NCI-H187 treated with DMSO at 0.1 percent for 48 hours (cell line): ENCODE measurements at places on chromosomes 6 and 20.

DNA sequence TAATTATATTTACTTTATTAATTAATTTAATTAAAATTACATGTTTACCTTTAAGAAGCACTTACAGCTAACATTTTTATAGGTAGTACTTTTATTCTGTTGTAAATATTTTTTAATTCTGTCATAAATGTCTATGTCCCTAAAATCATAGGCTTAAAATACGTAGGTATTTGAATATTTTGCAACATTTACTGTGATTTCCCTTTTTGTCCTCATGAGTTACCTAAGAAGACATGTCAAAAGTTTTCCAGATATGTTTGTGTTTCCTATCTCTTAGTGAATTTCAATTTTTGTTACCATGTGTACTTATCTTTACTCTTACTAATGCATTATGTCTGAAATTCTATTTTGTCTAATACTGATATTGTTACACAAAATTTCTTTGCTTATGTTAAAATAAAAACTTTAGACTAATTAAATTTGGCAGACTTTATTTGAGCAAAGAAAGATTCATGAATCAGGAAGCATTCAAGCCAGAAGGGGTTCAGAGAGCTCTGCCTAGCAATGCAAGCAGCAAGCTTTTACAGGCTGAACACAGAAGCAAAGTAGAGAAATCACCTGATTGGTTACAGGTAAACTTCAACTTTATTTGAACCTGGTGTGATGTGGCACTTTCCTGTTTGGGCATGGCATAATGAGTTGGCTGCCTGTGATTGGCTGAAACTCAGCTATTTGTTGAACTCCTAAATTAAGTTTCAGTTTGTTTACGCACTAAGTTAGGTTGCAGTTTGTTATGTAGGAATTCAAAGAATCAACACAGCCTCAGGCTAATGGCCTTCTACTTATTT is 123.2 kb upstream of the TMEM170B start:
- no peak for DNase-seq

DNA sequence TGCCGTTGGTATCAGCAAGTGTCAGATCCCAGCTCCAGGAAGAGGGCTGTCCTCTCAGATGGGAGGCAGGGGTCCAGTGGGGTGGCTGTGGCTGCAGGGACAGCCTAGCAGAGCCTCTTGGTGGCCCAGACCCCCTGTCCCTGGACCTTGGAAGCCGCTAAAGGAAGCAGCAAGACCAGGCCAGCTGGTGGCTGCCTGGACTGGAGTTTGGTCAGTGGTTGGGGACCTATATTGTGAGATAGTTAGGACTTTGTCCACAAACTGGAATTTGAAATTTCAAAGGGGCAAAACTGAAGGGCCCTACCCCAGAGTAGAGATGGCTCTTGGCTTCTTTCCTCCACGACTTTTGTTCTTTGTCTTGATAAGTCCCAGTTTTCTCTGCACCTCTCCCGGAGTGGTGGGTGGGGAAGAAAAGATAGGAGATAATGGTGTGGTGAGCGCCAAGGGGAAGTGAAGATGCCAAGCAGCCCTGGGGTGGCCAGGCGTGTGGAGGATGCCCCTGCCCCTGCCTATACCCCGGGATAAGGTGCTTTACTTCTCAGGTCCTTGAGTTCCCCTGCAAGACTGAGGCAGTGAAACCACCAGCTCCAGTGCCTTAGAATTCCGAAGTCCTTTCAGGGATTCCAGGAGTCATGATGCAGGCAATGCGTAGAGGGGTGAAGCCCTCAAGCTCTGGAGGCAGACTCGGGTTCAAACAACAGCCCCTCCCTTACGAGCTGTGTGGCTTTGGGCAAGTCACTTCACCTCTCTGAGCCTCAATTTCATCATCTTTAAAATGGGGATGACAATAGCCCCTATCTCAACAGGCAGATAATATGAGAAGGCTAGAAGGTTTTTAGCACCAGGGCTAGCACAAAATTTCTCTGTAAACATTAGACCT is 40.2 kb downstream of the HNF4A start:
- DNase-seq: no peak

DNA sequence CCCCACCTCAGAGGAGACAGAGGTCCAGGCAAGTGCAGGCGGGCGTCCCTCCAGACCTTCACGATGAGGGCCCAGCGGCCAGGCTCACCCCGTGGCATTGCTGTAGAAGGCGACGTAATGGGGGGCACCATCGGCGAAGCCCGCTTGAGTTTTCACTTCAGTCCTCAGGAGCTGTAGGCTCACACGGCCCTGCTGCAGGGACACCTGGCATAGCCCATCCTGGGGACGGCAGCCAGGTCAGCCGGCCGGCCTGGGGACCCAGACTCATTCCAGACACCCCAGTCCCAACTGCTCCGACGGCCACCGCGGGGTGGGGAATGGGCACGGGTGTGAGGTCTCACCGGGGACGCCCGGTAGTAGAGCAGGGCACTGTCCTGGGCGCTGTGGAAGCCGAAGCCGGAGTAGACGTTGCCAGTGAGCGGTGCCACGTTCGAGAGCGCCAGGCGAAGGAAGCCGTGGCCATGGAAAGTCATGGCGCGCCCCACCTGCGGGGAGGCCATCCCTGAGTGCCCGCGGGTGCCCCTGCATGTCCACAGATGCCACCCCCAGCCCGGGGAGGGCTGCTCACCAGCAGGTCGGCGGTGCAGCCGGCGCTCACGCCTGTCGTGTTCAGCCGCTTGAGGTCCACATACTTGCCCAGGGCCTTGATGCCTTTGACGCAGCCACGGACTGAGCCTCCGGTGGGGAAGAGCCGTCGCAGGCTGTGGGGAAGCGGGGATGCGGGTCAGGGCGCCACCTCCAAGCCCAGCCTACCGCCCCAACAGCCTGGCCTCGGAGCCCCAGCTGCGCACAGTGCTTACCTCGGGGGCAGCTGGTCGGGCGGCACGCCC is 9.2 kb downstream of the ADRM1 start:
- no peak for DNase-seq

GRCh38 chr20:21665687-21666446 is 39.6 kb upstream of the PAX1 start:
- DNase-seq: no peak

DNA sequence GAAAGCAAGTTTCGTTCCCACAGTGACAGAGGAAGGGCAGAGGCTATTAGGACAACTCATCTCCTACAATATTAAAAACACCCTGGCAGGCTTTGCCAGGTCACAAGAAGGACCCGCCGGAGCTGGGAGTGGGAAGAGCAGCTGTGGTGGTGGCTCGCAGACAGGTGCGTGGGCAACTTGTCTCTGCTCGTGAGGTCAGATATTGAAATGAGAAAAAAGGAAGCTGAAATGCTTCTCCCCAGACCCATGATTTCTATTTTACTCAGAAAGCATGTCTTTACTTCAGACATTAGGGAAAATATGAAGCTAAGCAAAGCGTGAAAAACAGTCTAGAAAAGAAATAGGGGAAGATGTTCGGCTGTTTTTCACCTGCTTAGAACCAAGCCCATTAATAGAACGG is 166.3 kb upstream of the EEF1E1 start:
- no peak for DNase-seq

DNA sequence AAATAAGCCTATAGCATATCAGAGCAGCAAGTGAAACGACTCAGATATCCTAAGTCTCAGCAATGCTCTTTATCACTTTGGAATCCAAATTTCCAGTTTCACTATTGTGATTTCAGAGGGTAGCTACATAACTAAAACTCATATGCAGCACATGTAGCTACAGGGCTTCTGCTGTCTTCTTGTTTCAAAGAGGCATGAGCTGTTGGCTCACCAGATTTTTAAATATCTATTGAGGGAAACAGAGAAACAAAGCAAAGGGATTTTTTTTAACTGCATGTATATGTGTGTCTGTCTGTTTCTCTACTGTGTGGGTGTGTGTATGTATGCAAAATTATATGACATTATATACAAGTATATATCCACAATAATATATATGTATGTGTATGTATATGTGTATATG is 258.4 kb downstream of the HDGFL1 start:
- DNase-seq: no peak

DNA sequence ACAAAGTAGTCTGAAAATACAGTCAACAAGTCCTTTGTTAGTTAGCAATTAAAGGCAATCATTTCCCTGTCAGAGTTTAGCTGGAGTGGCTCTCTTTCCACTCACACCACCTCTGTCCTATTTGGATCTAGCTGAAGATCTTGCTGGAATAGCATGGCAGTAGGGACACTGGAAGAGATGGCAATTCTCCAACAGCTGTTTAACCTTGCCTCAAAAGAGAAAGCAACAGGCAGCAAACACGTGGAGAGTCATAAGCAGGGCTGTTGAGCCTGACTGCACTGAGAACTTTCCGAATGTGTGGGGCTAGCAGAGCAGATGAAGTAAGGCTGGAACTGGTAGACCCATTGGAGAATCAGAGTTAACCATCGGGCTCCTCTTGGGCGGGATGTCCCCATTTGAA is 38.0 kb upstream of the PRSS35 start:
- DNase-seq: no peak

DNA sequence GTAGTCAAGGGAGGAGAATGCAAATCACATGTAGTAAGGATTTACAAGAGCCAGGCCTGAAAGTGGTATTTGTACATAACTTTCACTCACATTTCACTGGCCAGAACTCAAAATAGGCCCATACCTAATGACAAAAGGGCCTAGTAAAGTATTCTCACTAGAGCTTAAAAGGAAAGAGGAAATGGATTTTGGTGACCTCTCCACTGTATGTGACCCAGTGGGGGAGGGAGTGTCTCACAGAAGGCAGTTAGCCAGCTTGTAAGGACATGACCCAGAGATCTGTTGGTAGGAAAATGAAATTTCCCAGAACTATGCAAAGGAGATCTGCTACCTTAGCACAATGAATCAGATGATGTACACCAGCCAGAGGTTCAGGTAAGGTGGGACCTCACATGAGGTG is 124.4 kb downstream of the PTPRT start:
- no peak for DNase-seq

DNA sequence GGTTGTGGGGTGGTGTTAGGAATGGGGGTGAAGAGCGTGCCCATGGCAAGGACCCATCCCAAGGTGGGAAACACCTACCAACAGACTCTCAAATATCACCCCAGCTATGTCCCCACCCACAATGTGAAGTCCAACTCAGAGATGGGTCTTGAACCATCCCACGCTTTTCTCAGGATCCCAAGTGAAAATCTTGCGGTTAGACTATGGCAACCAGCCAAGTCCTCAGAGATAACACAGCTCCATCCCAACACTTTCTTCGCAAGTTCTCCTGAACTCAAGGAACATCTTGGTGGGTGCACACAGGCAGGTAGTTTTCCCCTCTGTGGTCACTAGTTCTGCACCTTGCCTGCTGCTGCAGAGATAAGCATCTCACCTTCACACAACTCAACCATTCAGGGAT is 116.0 kb downstream of the CDC5L start:
- no peak for DNase-seq

- no peak for DNase-seq
Measured at GRCh38 chr20:3223651-3223993, 14.3 kb downstream of the ITPA start.

GRCh38 chr6:152625213-152625612 is 11.9 kb downstream of the SYNE1 start:
- no peak for DNase-seq

DNA sequence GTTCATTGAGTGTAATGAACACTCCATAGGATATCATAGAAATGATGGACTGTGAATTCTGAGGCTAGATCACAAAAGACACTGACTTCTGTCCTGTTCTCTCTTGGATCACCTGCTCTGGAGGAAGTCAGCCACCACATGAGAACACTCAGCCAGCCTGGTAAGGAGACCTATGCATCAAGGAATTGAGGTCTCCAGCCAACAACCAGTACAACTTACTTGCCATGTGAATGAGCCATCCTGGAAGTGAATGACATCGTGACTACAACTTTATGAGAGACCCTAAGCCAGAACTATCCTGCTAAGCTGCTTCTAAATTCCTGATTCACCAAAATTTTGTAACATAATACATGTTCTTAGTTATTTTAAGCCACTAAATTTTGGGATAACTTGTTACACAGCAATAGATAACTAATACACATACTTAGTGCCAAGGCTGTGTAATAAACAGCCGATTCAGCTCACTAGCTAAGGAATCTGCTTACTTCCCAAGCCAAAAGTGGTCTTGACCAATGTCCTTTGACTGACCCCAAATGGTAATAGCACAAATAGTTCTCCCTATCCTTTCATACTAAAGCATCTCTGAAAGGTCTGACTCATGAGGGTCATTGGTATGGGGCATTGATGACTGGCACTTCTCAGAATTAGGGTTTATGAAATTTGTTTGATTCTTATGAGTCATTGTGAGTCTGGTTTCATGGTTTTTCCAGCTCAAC is 6.9 kb upstream of the CTNNBL1 start:
- DNase-seq: no peak

DNA sequence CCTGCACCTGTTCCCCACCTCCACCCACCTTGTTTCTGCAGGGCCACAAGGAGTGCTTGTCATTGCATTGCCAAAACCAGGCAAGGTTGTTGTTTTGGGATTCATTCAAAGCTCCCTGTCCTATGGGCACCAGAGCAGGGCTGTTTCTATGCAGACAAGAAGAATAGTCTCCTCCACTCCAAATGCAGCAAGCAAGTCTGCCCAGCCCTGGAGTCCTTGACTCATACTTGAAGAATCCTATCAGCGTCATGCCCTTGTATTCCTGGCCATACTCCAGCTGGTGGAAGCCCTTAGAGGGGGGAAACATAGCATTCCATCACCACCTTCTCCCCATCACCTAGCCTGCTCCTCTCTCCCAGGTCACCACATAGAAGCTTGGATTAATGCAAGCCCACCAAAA is 145.3 kb upstream of the ECI2 start:
- no peak for DNase-seq

- no peak for DNase-seq
Measured at GRCh38 chr6:150272976-150273315, 95.9 kb upstream of the IYD start.

- no peak for DNase-seq
Measured at GRCh38 chr6:152503546-152503945, 133.6 kb downstream of the SYNE1 start.

- DNase-seq: no peak
Measured at GRCh38 chr20:3696745-3697587, 15.2 kb upstream of the ADAM33 start.

- no peak for DNase-seq
Measured at GRCh38 chr6:81838724-81839426, 86.4 kb upstream of the TENT5A start.

GRCh38 chr6:43292763-43293318 is 5.2 kb upstream of the SLC22A7 start:
- no peak for DNase-seq

DNA sequence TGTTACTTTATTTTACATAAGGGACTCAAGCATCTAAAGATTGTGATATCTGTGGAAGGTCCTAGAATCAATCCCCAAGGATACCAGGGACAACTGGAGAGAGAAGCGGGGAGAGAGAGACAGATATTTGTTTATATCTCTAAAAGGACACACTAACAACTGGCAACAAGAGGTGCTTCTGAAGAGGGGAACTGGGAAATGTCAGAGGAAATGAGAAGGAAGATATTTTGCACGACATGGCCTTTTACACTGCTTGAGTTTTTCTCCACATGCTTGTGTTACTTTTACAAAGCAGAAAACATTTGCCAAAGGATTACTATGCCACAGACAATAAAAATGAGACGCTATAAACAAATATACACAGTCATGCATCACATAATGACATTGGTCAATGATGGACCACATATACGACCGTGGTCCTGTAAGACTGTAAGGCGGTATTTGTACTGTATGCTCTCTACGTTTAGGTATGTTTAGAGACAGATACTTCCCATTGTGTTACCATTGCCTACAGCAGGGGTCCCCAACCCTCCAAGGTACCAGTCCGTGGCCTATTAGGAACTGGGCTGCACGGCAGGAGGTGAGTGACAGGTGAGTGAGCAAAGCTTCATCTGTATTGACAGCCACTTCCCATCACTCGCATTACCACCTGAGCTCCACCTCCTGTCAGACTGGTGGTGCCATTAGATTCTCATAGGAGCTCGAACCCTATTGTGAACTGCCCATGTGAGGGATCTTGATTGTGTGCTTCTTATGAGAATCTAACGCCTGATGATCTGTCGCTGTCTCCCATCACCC is 64.6 kb upstream of the PTPN1 start:
- no peak for DNase-seq
